Omental fat pad (tissue), 4 donors: ENCODE measurements at places on chromosomes 7 and 10. TPM values are rescaled to one million over a fixed set of nuclear protein-coding genes. Genes with fewer than 3 reads are reported as not detected.

CYREN gene
- total RNA-seq: 26.8 TPM

FFAR4 gene
- 3.0 TPM for total RNA-seq

PRSS37 gene
- not detected for total RNA-seq

C10orf53 gene
- total RNA-seq: not detected
